Left colon (tissue), 2 donors: ENCODE measurements at places on chromosomes 12 and 14. TPM values are rescaled to one million over a fixed set of nuclear protein-coding genes. Genes with fewer than 3 reads are reported as not detected.

The OR4E2 gene
- total RNA-seq = not detected

The TEX22 gene
- total RNA-seq = 0.49 TPM

The POLE2 gene
- 7.8 TPM for total RNA-seq

The DLK1 gene
- total RNA-seq = not detected

The PUS7L gene
- total RNA-seq = 15.2 TPM
